SW480 (cell line): ENCODE measurements at places on chromosomes 2 and 18.

- DNase-seq, result peak; percentile 38
Observed at GRCh38 chr2:169221745-169222369, 140.5 kb downstream of the LRP2 start.

DNA sequence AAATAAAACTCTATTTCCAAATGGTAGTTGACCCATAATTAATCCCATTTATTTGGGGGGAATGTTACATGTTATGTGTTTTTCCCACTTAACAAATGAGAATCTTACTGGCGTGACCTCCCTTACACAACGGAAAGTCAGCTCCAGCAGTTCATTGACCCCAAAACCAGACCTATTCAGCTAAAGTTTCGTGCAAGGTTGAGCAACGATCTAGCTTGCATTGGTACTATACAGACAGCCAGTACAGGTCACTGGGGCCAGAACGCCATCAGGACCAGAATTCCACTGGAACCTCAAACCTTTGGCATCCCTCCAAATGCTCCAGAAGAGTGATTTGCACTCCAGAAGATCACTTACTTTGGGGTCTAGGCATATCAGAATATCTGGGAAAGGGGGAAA, 6.8 kb upstream of the CTAGE1 start:
- DNase-seq, result no peak

DNA sequence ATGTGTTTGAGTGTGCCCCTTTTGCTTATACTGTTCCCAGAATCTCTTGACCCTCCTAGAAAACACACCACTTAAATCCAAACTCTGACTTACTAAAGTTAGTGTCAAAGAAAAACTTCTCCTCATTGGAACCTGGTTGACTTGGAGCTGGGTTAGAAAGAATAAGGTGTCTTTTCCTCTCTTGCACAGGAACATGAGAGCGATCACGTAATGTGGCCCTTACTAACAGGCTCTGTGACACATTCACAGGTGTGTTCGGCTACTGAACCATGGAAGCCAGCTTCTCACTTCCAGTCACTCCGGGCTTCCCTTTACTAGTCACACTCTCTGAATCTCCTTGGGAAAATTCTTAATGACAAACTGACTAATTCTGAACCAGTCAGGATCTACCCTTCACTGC, 5.4 kb upstream of the POU3F3 start:
- no peak for DNase-seq

DNA sequence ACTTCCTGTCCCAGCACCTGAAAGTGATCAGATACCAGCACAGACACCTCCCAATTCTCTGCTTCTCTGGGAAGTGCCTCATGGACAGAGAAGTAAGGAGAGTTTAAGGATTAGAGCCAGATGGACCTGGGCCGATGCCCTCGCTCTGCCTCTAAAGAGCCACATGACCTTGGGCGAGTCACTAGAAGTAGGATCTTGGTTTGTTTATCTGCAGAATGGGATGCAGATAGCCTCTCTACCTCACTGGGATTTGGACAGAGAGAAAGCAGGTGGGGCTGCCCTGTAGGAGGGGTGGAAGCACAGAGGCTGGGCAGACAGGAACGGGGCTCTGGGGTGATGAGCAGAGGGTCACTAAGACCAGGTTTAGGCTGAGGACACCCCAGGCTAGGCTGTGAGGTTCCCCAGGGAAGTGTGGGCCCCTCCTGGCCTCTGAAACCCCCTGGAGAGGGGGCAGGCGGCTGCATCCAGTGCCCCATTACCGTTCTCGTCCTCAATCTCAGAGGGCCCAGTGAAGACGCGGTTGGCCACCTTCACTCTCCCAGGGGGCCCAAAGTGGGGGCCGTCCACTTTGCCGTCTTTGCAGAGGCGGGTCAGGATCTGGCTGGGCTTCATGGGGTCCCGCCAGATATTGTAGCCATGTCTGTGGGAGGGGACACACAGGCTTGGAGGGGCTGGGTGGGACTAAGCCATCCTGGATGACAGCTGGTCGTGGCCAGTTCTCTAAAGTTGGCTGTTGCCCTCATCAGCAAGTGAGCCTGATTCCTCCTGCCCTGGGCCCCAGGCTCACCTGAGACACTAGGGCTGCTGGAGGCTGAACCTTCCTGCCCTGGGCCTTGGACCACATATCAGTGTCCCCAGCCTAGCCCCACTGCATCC, 13.3 kb downstream of the OTOF start:
- no peak for DNase-seq

GRCh38 chr2:1563943-1564891, 151.0 kb downstream of the TPO start:
- no peak for DNase-seq

DNA sequence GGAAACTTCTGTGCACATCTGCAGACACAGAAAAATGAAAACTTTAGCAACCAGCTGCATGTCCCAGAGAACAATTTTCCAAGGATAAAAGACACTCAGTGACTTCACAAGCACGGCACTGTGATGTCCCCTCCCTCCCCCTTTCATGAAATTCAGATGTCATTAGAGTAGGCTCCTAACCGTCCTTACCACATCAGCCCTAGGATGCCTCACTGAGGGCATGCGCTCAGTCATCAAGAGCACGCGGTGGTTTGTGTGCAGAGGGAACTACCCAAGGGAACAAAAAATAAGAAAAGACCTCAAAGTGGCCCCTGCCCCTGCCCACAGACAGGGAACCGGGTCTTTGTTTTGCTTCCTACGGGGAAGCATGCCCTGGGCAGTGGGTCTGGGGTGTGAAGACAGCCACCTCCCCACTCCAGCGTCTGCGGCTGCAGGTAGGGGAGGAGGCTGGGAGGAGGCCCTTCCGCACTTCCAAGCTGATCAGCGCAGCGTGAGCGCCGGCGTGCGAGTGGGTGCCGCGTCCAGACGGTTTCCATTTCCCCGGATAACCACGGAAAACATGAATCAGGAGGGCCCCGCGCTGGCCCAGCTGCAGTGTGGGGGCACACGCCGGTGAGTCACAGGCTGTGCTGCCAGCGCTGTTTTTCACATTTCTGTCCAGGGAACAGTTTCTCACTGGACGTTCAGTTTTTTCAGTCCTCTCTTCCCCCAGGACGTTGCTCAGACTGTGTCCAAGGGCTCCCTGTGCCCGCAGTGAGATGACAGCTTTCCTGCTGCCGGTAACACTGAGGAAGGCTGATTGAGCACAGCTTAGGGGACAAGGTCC, 70.6 kb downstream of the COPS8 start:
- DNase-seq, result no peak

DNA sequence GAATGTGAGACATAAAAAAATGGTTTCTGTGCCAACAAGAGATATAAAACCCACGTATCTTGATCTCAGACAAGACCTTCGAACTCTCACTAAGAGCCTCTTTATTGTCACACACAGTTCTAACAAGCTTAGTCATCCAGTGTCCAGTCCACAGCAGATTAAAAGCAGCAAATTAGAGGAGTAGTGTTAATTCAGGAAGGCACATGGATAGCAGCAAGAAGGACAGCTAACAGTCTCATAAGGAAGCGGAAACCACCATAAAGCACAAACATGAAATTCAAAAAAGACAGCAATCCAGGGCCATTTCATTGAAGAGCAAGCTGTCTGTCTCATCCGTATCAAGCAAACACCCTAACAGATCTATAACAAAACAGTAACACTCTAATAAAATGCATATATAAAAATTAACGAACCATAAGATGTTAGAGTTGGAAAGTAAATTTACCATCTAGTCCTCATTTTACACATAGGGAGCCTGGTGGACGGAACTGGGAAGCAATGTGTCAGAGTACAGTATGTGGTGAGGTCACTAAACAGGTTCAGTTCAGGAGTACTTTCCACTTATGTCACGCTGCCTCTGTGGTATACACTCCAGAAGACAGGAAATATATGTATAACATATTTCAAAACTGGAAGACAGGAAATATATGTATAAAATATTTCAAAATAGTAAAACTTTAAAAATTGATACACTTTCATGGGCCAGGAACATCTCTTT, 18.3 kb downstream of the AAK1 start:
- DNase-seq, result no peak

GRCh38 chr18:24421831-24422230, 4.6 kb upstream of the IMPACT start:
- no peak for DNase-seq

DNA sequence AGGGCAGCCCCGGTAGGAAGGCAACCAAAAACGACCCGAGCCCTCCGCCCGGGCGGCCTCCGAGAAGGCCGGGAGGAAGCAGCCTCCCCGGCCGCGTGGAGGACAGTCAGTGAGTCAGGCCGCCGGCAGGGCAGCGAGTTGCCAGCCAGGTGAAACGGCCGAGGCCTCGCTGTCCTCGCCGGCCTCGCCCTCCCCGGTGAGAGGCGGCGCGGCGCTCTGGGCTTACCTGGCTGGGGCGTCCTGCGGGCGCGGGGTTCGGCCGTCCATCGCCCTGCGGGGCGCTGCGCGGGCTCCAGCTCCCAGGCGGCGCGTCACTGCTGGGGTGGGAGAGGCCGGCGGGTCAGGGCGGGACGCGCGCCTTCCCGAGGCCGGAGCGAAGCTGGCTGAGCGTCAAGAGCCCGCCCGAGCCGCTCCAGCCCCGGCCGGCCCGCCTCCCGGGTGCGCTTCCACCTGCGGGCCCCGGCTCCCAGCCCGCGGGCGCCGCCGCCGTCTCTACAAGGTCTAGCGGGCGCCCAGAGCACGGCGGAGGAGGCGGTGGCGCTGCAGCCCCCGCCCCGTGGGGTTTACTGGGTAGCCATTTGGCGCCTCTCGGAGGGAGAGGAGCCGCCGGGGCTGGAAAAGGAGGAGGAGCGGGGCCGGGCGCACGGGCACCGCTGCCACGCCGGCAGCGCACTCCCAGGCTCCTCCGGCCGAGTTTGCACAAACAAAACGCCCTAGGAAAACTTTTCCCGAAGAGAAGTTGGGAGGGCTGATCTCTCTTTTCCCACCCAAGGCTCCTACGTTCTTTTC, 499 bp downstream of the COBLL1 start:
- DNase-seq, result peak; percentile 82

GRCh38 chr2:63035660-63036059, 15.0 kb upstream of the OTX1 start:
- DNase-seq, result no peak

GRCh38 chr2:240155048-240155744, 14.7 kb upstream of the OTOS start:
- no peak for DNase-seq

- DNase-seq, result no peak
Observed at GRCh38 chr2:230203110-230203676, 16.6 kb downstream of the SP110 start.

DNA sequence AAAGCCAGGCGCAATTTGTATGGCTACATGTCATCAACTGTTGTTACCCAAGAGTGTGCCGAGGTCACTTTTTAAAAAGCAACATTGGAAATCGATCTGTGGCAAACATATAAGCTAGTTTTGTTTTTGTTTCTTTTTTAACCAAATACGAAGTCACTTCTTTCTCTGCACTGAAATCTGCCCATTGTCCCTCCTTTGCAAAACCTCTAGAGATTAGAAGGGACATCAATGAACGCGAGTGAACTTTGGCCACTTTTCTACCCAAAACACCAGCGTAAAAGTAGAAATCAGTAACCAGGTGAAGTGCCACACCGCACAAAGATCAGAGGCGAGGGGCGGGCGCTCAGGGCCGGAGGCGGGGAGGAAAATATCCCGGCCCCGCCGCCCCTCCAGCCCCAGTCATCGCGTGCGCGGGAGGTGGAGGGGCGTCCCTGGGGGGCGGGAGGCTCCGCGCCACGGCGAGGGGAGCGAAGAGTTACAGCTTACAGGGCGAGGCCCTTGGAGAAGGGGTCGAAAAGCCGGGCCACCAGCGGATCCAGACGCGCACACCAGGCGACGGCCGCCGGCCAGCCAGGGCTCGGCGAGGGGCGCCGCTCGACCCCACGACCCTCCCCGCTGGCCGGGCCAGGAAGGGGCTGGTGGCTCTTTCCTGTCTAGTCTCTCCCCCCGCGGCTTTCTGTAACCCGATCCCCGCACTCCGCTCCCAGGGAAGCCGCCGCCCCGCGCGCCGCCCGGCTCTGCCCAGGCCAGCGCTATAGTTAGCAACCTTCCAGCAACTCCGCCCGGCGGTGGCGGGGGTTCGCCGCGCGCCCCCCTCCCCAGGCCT, 993 bp downstream of the RBMS1 start:
- DNase-seq, result peak; percentile 80

- peak; percentile 2 for DNase-seq
Observed at GRCh38 chr18:32349728-32350395, 120.8 kb downstream of the GAREM1 start.

- no peak for DNase-seq
Observed at GRCh38 chr2:201983800-201984199, 49.9 kb upstream of the FZD7 start.

DNA sequence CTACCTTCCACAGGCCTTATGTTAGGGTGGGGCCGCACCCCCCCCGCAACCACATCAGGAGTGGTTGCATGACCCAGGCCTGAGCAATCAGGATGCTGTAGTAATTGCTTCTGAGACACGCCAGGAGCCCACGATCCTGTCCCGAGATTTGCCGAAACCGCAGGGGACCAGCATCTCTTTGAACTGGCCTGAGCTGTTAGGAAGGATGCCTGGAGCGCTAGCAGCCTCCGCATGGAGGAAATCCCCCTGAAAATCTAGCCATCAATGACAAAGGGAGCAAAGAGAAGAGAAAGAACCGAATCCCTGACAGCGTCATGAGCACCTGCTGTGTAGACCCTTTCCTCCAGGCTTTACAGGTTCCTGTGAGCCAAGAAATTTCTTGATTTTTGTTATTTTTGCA, 8.7 kb upstream of the TEX44 start:
- DNase-seq, result peak; percentile 70

GRCh38 chr2:220034426-220035130, 407.1 kb downstream of the SLC4A3 start:
- no peak for DNase-seq

DNA sequence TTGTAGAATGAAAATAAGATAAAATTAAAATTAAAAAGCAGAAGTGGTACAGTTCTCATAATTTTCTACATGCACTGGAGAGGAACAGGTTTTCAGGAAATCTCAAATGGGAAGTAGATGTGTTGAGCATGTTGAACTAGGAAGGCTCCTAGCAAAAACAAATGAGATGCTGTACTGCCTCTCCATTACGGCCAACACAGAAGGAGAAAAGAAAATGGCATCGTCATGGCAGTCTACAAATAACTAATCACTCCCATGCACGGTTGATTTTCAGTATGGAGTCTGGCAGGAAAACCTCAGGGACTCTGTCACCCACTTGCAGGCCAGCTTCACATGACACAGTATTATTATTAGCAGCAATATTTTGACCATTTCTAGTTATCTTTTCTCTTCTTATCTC, 278.7 kb downstream of the NRXN1 start:
- no peak for DNase-seq

DNA sequence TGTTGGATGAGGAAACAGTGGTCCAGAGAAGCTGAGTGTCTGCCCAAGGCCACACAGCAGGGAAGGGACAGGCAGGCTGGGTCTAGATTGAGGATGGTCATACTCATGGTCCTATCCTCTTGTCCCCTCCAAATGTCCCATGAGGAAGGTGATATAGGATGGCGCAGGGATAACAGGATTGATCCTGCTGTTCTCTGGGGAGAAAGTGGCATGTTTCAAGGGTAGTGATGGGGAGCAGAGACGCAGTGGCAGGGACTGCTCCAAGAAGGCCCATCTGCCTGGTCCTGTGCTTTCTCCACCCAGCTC, 24.6 kb downstream of the HS1BP3 start:
- DNase-seq, result no peak

GRCh38 chr2:197042739-197043196, 116.3 kb upstream of the PGAP1 start:
- DNase-seq, result no peak

- DNase-seq, result no peak
Observed at GRCh38 chr2:20365249-20365817, 14.7 kb upstream of the PUM2 start.

GRCh38 chr18:21109936-21110712, 1.5 kb downstream of the ROCK1 start:
- no peak for DNase-seq
